Cerebellar nuclear complex (tissue), 1 donor: ENCODE measurements at places on chromosomes 12 and 14.

DNA sequence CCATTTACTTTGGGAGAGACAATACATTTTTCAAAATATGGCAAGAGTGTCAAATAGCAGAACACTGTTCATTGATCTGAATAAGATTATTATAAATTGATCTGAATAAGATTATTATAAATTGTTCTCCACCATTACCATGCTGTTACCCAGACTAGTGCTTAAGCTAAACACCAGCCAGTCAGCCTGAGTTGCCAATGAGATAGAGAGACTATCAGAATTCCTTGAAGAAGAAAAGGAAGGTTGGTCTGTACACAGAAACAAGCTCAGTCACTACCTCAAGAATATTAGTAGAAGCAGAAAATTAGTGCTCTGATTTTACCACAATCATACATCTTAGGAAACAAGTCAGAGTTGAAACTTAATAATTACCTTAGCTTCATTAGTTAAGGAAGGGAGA is 469.8 kb downstream of the FOXG1 start:
- DNase-seq: no peak

- DNase-seq: no peak
These were observed 10.4 kb downstream of the SAV1 start for GRCh38 chr14:50657753-50658152.

DNA sequence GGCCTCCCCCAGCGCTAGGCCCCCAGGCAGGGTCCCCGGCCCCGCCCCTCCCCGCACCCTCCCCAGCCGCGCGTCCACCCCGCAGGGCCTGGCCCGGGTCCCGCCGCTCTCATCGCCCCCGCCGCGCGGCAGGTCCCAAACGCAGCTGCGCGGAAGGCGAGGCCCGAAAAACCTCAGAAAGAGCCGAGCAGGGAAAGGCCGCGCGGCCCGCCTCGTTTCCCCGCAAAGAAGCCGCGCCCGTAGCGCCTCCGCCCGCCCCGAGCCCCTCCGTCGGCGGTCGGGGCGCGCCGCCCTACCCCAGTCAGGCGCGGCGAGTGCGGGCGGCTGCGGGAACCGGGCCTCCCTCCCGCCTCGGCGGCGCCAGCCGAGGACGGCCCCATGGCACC is 324 bp downstream of the POLE start:
- no peak for DNase-seq

GRCh38 chr12:49609059-49609874 is 3.8 kb upstream of the FAM186B start:
- DNase-seq: no peak

- no peak for DNase-seq
These were observed 156.4 kb downstream of the AACS start for GRCh38 chr12:125221602-125222001.

GRCh38 chr12:110349514-110350151 is 53.9 kb downstream of the ANAPC7 start:
- DNase-seq: no peak

GRCh38 chr14:74457565-74457895 is 31.5 kb upstream of the SYNDIG1L start:
- DNase-seq: no peak
